Activated gamma-delta T cell treated with Interleukin-2 at 50 U/mL for 16 hours (primary cell): ENCODE measurements at places on chromosomes 5 and 9.
A peak's percentile ranks its signal among the peaks of the same experiment; 100 is the strongest.

GRCh38 chr9:82295181-82295580, 306.6 kb downstream of the SPATA31D1 start:
- no peak for DNase-seq

GRCh38 chr5:176776141-176776865, 34.1 kb upstream of the UNC5A start:
- DNase-seq, result no peak

GRCh38 chr5:3222924-3223323, 372.7 kb upstream of the IRX1 start:
- DNase-seq, result no peak

GRCh38 chr5:172479034-172479783, 24.9 kb upstream of the SH3PXD2B start:
- peak; percentile 34 for DNase-seq

- DNase-seq, result no peak
Measured at GRCh38 chr9:128143525-128144238, 5.6 kb upstream of the LCN2 start.

- no peak for DNase-seq
Measured at GRCh38 chr5:106858616-106859015, 812.1 kb downstream of the EFNA5 start.

DNA sequence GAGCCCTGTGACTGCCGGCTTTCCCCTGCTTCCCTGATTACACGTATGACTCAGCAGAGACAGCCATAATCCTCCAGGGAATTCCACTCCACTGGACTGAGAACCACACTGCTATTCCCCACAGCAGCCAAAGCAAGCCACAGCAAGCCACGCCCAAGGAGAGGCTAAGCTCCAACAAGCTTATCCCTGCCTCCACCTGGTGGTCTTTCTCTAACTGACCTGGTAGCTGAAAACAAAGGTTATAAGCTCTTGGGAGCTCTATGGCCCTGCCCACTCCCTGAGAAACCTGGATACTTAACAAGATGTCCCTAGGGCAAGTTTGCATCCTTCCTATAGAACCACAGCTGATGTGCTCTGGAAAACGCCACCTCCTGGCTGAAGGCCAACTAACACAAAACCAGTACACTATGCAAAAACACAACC, 613.7 kb upstream of the CDH18 start:
- no peak for DNase-seq

DNA sequence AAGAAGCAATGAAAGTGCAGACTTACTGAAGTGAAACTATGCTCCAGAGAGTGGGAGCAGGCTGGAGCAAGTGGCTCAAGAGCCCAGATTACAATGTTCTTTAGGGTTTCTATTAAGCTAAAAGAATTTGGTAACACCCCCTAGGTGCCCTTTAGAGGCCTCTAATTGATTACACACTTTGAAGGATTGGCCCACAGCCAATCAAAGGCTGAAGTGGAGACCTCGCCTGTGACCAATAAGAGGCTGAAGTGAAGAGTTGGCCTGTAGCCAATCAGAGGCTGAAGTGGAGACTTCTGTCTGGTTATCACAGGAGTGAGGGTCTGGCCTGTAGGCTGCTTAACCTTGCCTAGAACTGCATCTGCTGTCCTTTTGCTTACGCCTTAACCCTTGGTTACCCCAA, 46.7 kb upstream of the SPATA31C2 start:
- no peak for DNase-seq

GRCh38 chr5:10553476-10553875, 10.4 kb upstream of the ANKRD33B start:
- DNase-seq, result no peak

DNA sequence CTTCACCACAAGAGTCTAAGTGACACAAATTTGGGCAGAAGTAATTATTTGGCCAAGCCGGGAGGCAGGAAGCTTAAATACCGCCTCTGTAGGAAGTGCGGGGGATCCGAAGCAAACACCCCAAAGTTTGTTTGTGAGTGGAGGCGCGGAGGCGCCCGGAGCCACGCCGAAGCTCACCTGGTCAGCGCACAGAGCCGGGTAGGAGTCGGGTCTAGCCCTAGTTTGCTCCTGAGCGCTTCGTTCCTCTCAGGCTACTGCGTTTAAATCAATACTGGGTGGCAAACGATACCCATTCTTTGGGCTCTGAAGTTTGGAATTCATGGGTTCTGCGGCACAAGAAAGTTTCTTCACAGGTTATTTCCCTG, 855 bp downstream of the MCC start:
- DNase-seq, result no peak

GRCh38 chr5:10509575-10509974, 54.3 kb upstream of the ANKRD33B start:
- no peak for DNase-seq

DNA sequence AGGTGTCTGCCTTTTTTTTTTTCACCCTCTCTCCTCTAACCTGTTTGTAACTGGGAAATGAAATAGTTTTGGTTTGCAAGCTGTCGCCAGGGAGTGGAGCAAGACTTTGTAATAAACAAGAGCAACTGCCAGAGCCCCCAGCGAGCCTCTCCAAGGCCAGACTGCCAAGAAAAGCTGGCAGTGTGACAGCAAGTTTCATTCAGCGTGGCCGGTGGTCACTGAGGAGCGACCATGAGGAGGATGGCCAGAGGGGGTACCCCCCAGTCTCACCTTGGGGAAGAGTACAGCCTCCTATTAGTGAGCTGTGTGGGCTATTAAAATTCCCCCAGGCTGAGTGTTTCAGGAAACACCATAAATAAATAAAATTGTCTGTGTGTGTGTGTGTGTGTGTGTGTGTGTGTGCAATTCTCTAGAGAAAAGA, 49.9 kb downstream of the ZFAND5 start:
- no peak for DNase-seq

DNA sequence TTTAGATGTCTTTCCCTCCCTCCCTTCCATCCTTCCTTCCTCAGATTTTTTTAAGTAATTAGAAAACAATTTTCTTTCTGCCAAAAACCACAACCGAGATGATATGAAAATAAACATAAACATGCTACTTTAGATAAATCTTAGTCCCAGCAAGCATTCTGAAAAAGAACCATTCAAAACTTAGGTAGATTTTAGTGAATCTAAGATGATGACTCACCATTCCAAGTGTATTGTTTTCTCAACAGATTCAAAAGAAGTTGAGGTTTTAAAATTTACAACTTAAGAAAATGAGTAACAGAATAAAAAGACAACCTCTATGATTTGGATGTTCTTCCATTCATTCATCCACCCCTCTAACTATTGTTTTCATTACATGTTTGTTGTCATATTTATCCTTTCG, 465.1 kb downstream of the PDE4D start:
- DNase-seq, result no peak

DNA sequence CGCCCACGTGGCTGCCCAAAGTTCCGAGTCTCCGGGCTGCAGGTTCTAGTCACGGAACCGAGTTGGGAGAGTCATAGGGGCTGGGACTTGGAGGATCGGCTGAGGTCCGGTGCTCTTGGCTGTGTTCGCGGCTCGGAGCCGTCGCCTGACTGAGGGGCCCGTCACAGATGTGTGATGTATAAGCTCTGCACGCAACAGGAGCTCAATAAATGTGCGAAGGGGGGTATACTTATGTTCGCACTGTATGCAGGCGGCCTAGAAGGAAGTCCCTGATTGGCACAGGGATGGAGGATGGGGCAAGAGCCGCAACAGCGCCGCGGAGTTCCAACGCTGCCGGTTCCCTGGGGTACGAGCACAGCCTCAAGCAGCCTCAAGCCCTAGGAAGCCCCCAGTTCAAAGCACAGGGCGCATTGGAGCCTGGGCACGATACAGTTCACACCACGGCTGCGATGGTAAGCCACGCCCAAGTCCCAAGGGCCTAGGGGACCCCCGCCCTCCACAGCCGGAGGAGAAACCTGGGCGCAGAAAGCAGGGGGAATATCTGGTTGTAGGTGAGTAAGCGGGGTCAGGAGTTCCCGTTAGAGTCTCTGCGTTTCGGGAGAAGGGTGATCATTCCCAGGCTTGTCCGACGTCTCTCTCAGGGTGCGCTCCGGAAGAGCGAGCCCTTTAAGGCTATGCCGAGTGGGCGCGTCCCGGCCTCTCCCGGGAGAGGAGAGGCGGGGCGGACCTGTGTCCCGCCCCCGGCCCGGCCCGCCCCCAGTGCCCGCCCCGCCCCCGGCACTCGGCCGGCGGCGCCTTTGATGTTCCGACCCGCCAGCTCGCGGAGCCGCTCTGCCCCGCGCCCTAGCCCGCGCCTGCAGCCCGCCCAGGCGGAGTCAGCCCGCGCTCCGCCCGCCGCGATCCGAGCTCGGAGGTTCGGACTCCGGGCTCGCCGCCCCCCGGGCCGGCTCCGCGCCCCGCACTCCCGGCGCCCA, at the start of gene TCF7:
Gene TCF7, plus strand, starts transcription at position 780 of the 974 bp plus-strand sequence. CDS start 226 bp downstream, outside the sequence.
- peak; percentile 75 for DNase-seq

DNA sequence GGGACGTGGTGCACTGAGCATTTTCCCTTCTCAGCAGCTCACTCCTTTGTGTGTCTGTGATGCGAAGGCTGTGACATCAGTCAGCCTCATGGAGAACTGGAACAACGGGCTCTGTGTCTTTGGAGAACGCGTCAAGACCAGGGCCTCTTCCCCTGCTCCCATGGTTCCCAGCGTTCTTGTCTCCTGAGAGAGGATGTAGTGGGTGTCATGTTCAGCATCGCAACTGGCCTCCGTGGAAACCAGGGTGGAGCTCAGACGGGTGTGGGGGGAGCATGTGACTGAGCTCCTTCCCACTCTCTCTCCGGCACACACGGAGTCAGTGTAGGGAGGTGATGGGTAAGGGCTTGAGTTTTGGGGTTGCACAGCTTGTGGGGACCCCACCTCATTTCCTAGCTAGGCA, 59.7 kb downstream of the TENT4A start:
- no peak for DNase-seq

GRCh38 chr9:27124151-27124550, 15.1 kb downstream of the TEK start:
- DNase-seq, result no peak

GRCh38 chr5:112574536-112574935, 155.5 kb upstream of the EPB41L4A start:
- DNase-seq, result no peak
